ENCODE measurements at places on chromosomes 6 and 20.

GRCh38 chr20:50308166-50308512 lies 117.5 kb downstream of the CEBPB start:
- no peak for DNase-seq

GRCh38 chr20:44734938-44735337 lies 10.7 kb upstream of the KCNK15 start:
- DNase-seq, result no peak

DNA sequence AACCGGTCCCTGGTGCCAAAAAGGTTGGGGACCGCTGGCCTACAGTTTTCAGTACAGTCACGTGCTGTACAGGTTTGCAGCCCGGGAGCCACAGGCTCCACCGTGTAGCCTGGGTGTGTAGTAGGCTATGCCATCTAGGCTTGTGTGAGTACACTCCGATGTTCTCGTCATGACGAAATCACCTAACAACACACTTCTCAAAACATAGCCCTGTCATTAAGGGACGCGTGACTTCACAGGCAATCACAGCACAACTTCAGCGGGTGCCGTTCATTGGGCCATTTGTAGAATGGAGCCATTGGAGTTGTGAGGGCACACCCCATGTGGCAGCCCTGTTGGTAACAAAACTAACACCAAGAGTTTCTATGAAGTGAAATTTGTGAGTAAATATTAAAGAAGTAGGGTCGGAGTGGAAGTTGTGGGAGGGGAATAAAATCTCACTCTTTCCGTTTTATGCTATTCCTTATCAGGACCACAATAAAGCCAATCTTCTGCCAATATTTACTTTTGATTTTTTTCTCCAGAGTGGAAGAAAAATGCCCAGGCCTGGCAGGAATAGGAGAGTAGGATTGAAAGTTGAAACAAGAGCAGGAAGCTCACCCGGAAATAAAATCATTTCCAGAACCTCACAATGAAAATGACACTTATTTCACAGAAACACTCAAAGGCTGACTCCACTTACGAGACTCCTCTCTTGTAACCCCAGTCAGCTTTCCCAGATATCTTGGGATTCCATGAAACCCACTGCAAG lies 63.7 kb upstream of the PTPN1 start:
- no peak for DNase-seq

- DNase-seq, result no peak
These were observed 7.4 kb upstream of the ULBP3 start for GRCh38 chr6:150076196-150076893.

- DNase-seq, result no peak
These were observed 21.3 kb downstream of the STAU1 start for GRCh38 chr20:49166534-49167449.

DNA sequence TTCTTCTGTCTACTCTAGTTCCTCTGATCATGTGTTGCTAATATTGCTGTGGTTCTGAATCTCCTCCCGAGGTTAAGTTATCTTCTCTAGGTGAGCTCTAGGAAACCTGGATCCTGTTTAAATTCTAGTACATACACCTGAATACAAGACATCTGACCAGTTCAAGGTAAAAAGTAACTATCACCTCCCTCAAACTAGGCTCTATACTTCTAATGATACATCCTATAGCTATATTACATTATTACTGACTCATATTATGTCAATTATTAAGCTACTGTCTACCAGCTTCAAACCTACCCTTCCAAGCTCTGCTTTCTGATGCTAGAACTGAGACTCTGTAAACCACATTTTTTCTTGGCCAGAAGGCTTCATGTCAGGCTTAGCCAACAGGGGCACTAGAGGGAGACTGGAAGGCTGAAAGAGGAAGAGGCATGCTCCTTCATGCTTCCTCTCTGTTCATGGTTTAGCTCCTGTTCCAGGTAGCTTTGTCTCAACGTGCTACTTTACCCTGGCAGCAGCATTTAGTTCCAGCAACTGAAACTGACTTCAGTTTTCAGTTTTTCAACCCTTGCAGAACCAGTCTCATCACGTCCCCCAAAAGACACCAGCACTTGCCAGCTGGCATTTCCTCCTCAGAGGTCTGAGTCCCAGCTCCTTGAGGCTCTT lies 148.4 kb upstream of the TOP1 start:
- no peak for DNase-seq

DNA sequence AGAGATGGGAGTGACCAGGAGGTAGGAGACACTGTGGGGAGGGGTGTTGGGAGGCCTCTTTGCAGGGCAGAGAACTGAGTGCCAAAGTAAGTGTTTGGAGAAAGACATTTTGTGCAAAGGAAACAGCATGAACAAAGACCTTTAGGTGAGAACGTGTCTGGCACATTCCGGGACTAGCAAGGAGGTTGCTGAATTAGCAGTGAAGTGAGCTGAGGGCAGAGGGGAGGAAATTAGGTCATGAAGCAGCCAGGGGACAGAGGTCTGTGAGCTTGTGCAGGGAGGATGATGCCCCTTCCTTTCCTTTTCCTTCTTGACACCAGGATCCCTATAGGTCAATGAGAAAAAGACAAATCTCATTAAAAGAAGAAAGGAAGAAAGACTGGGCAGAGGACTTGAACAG lies 21.4 kb upstream of the AHCY start:
- DNase-seq, result no peak

- no peak for DNase-seq
These were observed 70.5 kb upstream of the ADTRP start for GRCh38 chr6:11848852-11849731.

- no peak for DNase-seq
These were observed 22.2 kb downstream of the RRBP1 start for GRCh38 chr20:17659801-17660200.

DNA sequence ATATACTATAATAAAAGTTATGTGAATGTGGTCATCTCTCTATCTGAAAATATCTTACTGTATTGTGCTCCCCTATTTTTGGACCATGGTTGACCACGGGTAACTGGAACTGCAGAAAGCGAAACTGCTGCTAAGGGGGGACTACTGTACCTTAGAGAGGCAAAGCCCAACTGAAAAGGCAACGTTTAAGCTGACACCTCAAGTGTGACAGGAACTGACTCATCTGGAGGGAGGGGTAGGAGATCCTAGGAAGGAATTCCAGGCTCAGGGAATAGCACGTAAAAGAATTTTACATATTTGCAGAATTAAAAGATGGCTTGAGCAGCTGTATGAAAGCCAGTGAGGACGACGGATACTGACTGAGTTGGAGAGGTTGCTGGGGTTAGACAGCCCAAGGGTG lies 34.8 kb downstream of the ELOVL2 start:
- no peak for DNase-seq

DNA sequence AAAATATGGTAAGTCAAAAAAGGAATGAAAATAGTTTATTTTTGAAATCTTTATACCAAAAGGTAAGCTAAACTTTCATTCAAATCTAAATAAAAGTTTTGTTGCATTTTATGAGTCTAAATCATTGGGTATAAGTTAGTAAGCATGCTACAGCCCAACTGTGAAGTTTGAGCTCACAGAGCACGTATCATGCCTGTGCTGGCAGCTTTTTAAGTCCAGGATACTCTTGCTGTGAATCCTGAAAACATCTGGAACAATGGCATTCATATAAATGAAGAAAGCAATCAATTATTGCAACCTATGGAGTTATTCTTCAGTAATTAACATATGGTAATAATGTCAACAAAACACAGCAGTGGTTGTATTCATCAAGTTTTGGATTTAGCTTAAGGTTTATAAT lies 656.9 kb downstream of the RFPL4B start:
- DNase-seq, result no peak

DNA sequence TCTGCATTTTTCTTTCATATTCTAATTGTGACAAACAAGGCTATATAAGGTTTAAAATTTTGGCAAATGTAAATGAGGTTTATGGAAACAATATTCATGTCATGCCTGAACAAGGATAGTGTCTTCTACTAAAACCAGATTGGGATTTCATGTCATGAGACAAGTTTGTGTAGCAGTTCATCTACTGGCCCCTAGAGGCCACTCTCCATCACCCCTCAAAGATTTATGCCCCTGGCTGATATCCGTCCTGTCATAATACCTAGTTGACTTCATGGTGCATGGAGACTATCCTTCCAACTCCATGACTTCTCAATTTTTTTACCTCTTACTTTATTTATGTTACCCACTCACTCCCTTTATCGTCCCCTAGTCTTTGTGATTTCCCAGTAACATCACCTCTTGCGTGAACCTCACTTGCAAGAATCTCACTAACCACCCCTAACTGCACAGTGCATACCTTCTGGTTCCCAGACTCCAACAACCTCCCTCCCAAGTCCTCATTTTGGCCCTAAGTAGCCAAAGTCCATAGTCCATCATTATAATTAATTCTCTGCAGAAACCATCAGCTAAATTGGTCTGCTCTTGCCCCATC lies 179.8 kb downstream of the TASP1 start:
- DNase-seq, result no peak

- DNase-seq, result peak; percentile 42
These were observed 2.4 kb upstream of the MCM3 start for GRCh38 chr6:52286798-52287432.
